NCI-H2171 treated with DMSO at 0.1 percent for 48 hours (cell line): ENCODE measurements at places on chromosomes 12 and 14.

DNA sequence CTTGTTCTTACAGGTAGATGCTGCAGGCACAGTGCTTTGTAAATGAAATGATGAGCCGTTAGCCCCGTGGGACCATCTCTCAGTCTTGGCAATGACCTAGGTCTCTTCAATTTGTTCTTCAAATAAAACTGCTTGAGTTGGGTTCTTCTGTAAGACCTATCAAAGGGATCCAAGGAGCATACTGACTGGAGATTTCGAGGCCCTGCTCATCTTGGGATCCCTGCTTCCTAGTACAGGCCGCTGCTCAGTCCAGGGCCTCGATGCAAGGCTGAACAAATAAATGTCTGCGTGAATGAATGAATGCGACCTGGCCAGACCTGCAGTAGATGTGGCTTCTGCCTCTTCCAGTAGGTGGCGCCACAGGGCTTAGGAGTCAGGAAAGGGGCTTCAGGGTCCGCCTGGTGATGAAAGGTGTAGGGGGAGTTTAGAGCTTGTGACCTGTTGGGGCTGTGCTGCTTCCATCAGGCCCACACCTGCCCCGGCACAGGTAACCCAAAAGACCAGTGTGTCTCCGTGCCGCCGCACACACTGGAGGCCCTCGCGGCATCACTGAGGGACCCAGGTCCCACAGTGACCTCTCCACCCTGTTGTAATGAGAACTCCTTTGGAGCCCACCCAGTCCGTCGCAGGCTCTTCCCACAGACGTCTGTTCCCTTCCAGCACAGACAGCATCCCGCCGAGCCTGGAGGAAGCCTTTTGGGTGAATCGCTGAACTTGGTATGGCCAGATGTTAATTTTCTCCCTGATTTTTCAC lies 4.4 kb downstream of the CACNA1C start:
- DNase-seq: peak; percentile 81

DNA sequence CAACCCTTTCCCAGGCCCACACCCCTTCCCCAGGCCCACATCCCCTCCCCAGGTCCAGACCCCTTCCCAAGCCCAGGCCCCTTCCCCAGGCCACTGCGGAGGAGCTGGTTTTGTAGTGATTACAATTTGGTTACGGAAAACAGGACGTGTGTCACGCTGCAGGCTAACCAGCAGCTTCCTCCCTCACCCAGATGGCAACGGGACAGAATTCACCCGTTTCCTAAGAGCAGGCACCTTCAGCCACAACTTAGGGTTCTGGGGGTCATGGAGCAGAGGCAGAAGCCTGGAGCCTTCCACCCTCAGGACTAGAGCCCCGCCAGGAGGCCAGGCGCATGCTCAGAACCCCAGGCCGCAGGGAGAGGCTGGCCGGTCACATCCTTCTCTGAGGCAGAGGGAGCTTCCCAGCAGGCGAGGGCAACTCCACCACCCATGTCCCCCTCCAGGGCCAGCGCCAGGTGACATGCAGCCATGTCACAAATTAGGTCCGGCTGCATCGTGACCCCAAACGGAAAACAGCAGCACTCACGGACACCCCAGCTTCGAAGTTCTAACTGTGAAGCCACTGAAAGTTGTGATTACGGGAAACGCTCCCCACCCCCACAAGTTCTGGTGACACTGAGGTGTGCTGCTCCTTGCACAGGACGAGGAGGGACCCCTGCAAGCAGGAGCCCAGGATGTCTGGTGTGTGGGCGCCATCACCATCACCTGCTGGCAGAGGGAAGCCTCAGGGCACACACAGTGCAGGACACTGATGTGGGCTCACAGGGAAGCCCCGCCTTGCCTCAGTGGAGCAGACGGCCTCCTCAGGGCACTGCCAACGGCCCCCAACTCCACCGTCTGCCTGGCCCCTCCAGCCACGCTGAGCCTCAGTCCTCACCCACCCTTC lies 7.7 kb downstream of the BRF1 start:
- DNase-seq: no peak

DNA sequence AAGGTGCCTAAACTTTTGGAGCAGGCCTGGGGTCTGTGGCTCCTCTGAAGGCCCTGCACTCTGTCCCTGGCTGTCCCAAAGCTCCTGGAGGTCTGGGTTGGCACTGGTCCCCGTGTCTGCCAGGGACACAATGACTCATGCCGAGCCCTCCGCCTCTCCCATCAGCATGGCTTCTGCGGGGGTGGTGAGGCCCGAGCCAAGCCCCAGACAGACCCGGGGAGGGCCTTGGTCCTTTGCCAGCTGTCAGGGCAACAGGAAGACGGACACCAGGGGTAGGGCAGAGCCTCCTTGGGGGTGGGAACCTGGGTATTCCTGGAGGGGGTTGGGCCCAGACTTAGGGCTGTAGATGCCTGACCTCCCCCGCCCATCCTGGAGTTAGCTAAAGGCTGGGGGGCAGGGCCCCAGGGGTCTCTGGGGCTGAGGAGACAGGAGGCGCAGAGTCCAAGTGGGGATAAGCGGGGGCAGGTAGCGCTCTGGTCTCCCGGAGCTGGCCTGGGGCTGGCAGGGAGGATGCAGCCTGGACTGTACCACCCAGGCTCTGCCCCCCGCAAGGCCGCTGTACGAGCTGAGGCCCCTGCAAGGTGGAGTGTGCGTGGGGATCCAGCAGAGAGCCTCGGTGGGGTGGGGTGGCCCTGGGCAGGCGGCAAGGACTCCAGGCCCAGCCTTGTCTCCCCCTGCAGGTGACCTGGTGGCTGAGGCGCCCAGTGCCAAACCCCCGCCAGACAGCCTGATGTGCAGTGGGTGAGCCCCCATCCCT lies 16.4 kb upstream of the PUS1 start:
- DNase-seq: no peak

DNA sequence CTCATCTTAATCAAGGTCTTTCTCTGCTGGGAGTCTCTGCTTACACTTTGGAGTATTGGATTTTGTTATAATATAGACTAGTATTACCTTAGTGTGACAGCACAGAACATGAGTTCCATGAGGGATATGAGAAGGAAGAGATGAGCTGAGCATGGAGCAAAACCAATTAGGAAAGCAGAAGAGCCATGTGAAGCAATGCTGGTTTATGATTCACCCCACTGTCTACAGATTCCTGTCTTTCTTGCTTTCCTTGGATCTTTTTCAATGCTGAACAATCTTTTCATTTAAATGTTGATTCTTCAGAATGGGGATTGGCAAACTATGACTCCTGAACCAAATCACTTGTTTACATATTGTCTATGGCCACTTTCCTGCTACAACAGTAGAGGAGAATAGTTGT lies 70.4 kb upstream of the KITLG start:
- no peak for DNase-seq

DNA sequence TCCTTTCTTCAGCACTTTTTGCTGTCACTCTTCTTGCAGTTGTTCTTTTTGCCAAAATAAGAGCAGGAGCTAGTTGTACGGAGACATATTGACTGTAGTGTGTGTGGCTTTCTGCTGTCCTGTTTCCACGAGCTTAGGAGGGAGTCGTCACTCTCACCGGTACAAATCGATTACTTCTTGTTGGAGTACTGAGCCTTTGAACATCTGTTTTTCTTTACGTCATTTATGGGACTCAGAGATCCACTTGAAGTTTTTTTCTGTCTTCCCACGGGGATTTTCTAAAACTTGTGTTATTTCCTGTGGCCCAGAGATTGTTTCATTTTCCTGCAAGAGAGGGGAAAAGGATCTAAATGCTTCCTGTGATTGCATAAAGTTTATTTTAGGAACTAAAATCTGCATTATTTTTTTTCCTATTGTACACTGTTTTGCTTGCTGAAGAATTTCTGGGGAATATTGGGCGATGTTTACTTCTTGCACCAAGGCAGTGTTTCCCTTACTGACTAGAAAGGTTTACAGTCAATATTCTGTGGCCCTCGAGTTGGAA lies 199.8 kb upstream of the ARHGAP5 start:
- peak; percentile 30 for DNase-seq
